ENCODE measurements at places on chromosomes 7 and 10.

DNA sequence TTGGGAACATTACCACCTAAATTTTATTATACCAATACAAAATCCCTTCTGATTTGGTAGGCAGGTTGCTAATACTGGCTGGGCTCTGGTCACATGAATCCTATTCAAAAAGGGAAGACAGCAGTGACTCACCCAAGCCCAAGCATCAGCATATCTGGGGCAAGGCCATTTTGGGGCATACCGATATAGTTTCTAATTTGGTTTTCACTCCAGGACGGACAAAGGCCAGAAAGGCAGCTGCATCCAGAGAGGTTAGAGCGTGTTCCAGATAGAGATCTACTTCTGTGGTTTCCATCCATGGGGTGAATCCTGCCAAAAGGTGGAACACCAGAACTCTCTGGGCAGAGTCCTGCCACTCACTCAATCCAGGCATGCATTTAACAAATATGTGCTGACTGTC is 335.8 kb downstream of the ELMO1 start:
- DNase-seq = no peak

GRCh38 chr10:29253690-29254029 is 35.2 kb upstream of the LYZL1 start:
- DNase-seq = no peak

GRCh38 chr10:17850501-17850900 is 41.4 kb downstream of the MRC1 start:
- no peak for DNase-seq

DNA sequence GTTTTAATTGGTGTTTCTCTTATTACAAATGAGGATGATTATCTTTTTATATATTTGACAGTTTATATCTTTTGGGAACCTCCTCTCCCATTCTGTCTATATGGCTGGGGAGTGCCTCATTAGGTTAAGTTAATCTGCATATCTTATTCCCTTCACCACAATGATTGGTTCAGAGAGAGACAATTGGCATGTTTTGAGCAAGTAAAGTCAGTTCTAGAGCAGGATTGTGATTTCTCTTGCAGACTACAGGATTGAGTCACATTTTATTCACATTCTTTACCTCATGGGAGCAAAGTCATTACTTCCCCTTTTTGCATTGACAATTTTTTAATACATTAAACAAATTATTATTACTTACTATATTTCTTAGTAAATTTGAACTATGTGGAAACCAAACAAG is 345.6 kb downstream of the MDFIC start:
- no peak for DNase-seq

- DNase-seq = no peak
These were observed 39.3 kb downstream of the INSIG1 start for GRCh38 chr7:155336812-155337602.

DNA sequence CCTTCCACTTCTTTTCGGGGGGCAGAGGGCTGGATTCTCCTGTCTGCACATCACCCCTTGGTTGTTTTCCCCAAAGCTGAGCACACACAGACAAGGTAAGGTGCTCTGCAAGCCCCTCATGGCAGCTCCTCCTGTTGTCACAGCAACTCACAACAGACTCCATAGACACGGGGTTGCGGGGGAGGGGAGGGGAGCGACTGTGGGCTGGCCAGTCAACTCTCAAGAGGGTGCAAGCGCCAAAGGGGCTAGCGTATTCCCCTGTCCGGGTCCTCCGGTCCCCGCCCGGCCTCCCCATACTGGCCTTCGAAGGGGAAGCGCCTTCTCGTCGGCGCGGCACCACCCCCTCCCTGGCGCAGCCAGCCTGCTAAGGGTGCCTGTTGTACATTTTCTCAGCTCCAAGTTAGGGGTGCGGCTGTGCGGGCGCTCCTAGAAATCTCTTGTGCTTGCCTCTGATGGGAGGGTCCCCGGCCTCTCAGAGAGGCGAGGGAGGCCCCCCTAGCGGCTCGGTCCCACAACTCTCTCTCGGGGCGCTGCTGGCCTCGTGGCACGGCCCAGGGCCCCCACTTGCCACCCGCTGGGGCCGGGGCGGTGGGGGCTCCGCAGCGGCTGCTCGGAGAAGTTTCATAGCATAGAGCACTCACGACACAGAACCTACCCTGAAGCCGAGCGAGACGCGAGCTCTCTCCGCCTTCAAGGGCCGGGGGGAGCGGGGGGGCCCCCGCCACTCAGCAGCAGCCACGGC is 498 bp downstream of the RHOBTB1 start:
- DNase-seq = no peak

DNA sequence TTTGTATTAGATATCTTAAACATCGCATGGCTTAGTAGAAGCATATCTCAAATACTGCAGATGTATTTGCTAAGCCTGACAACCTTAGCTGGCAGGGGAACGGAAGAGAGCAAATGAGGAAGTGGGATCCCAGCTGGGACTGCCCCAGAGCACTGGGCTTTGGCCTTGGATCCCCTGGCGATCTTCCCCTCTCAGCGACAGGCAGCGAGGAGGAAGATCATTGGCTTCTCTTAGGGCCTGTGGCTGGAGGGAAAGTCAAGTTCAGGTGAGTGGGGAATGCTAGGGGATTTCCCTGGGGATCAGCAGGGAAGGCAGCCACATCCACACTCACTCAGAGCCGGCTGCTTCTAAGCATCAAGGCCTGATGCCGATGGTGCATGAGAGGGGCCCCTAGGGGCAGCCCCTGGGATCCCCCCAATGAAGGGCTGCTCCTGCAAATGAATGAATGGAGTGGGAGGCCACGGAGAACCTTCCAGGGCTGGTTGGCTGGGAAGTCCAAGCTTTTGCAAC is 42.0 kb downstream of the LYZL2 start:
- DNase-seq = no peak

DNA sequence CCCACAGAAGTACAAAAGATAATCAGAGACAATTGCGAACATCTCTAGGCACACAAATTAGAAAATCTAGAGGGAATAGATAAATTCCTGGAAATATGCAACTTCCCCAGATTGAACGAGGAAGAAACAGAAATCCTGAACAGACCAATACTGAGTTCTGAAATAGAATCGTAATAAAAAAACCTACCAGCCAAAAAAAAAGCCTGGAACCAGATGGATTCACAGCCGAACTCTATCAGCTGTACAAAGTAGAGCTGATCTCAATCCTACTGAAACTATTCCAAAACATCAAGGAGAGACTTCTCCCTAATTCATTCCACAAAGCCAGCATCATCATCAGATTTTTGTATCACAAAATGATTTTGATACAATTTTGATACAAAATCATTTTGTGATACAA is 206.4 kb downstream of the REEP3 start:
- DNase-seq = no peak

DNA sequence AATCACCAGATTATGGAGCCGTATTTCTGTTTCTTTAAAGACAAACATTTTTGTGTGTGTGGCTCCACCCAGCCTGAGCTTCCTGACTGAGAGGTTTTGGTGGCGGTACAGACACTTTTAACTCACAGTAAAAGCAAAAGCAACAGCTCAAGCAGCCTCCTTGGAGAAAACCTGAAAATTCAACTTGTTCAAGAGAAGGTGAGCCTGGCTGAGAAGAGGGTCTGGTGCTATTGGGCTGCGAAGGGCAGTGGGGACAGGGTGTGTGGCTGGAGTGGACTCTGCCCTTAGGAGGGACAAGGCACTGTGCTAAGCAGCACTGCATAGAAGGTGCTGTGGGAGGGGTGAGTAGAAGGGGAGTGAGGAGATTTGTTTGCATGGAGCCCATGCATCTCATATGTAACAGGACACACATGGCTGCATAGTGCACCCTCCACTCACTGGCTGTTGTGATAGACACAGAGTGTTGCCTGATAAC is at the start of gene GIMAP7:
TSS of gene GIMAP7 (plus strand) at position 125 of the 475 bp plus-strand sequence. CDS start 5,103 bp downstream, outside the sequence.
- DNase-seq = peak; percentile 36

- DNase-seq = no peak
These were observed 97.4 kb downstream of the C10orf105 start for GRCh38 chr10:71622154-71622526.

- no peak for DNase-seq
These were observed 141.8 kb upstream of the ASAH2 start for GRCh38 chr10:50392966-50393718.

DNA sequence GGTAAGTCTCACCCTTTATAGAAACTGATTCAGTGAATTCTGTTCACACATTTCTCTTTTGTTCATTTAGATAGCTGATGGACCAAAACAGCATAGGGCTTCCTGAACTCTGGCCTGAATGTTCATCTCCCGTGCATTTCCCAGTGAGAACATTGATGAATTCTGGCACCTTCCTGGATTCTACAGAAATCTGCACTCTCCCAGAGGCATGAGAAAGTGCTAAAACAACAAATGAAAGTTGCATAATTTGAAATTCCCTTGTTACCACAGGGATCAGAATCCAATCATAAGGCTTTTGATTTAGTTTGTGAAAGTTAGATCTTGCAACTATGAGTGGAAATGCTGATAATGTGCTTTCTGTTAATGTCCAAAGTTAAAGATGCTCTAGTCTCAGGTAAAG is 29.7 kb upstream of the SCIN start:
- DNase-seq = no peak

- DNase-seq = no peak
These were observed 14.8 kb downstream of the WDR86 start for GRCh38 chr7:151395036-151395367.

DNA sequence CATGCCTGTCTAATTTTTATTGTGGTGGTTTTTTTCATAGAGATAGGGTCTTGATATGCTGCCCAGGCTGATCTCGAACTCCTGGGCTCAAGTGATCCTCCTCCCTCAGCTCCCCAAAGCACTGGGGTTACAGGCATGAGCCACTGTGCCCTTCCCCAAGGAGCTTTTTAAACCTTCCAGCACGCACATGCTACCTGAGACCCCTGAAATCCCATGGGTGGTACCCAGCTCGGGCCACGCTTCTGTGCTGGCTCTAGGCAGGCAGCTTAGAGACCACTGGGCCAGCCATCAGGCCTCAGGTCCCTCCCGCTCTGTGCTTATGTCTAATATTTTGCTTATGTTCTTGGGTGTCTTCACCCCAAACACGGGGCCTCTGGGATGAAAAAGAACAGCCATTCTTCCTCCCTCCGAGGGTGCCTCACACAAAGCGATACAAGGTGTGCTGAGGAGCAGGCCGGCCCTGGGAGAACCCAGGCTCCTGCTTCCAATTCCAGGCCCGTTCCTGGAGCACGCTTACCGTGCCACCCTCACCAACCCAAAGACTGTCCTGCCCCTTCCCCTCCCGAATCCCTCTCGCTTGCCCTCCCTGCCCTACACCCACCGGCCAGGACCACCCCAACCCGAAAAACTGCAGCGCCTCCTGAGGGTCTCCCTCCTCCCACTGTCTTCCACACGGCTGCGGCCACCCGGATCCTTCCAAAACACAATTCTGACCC is 10.9 kb downstream of the SPOCK2 start:
- no peak for DNase-seq

- no peak for DNase-seq
These were observed 1.0 kb downstream of the CACNA2D1 start for GRCh38 chr7:82442492-82443035.

DNA sequence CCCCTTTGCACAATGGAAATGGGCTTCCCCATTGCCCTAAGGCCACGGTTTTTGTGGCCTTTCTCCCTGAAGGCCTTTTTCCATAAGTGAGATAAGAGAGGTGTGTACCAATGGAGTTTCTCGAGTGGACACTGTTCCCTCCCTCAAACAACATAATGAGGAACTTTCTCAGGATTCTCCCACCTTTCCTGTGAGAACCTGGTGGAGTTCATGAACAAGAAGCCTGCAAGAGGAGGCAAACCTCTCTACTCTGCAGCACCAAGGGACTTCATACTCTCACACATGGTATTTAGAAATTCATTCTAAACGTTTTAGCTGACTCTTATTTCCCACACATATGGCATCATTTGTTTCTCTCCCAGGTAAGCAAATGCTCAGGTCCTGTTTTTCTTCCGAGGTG is 7.3 kb upstream of the RBM33 start:
- DNase-seq = no peak

- no peak for DNase-seq
These were observed 208.7 kb upstream of the ZNF32 start for GRCh38 chr10:43857206-43857930.

GRCh38 chr10:24378126-24378920 is 169.4 kb downstream of the KIAA1217 start:
- DNase-seq = no peak

GRCh38 chr7:42479816-42480633 is 243.0 kb upstream of the GLI3 start:
- DNase-seq = no peak

- no peak for DNase-seq
These were observed 122.5 kb downstream of the CCNY start for GRCh38 chr10:35458500-35459448.

DNA sequence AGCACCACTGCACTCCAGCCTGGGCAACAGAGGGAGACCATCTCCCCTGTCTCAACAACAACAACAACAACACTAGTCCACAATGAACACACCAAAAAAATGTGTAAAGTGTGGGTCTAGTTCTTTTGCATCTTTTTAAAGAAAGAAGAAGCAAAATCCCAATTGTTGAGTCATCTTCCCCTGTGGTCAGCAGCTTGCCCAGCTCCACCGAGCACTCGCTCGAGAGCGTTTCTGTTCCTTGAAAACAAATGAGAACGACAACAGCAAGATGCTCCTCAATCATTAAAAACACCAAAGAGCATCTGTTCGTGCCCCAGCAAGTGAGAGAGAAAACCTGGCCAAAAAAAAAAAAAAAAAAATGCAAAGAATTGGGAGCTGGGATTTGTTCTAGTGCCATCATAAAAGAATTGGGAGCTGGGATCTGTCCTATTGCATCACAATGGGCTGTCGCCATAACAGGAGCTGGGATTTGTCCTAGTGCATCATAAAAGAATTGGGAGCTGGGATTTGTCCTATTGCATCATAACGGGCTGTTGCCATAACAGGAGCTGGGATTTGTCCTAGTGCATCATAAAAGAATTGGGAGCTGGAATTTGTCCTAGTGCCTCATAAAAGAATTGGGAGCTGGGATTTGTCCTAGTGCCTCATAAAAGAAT is 118.1 kb downstream of the PTPRN2 start:
- DNase-seq = no peak

GRCh38 chr10:111724121-111724520 is 459.4 kb downstream of the GPAM start:
- no peak for DNase-seq

DNA sequence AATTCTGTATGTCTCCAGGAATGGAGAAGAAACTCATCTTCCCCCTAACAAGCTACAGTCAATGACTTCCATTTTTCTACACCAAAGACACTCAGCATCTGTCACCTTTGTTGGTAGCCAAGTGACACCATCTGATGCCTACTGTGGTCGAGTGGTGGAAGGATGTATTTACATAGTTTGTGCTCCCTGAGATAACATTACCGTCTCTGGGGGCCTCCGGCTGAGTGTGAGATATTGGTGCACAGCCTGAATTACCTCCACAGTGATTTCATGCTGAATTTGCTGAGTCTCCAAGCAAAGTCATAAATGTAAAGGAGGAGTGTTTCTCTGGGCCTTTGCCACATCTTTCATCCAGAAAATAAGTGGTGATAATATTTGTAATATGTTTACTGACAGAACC is 114.0 kb downstream of the GRID1 start:
- no peak for DNase-seq

GRCh38 chr10:35588836-35589235 is 16.3 kb upstream of the GJD4 start:
- no peak for DNase-seq

DNA sequence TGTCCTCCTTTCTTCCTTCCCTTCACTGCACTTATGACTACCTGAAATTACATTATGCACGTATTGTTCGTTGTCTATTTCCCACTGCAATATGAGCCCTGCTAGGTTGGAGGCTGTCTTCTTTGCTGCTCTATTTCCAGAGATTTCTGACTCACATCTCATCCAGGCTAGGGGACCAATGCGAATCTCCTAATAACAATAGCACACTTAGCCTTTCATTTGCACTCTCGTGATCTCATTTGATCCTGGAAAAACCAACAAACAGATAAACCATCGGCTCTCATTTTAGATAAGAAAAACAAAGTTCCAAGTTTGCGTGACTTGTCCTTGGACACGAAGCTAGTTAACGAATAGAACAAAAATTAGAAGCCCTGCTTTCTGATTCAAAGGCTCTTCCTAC is 1.4 kb downstream of the ZNF438 start:
- DNase-seq = no peak
